T-cell (primary cell): ENCODE measurements at places on chromosomes 11 and 22.

GRCh38 chr22:31083923-31084810, 3.0 kb downstream of the SMTN start:
- no peak for DNase-seq

- DNase-seq: no peak
Measured at GRCh38 chr22:21457023-21457787, 10.0 kb upstream of the TMEM191C start.

GRCh38 chr11:81888391-81888790, 845.3 kb downstream of the FAM181B start:
- no peak for DNase-seq

GRCh38 chr11:64894070-64894811, 15.8 kb upstream of the EHD1 start:
- peak; percentile 91 for DNase-seq

DNA sequence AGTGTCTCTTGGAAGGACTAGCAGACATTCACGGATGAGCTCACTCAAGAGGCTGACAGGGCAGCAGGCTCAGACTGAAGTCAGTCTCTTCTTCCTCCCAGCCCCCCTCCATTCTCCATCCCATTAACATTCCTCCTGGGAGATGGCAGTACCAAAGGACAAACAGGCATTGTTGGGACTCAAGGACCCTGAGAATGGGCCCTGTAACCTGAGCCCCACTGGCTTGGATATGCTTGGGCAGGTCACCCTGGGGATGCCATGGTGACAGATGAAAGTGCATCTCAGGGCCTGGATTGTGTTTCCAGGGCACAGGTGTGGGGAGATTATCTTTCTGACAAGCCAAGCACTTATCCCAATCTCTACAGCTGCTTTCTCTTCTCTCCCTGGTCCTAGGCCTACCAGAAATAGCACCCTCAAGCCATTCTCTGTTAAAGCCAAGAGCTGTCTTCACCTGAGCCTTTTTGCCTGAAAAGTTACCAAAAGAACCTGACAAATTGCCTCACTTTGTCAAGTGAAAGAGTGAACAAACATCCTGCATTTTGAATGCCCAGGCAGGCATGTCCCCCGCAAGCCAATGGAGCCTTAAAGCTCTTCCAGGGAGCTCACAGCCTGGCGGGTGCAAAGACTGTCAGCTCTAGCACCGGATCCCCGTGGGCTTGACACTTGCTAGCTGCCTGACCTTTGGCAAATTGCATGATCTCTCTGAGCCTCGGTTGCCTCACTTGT, 366.0 kb upstream of the NARS2 start:
- DNase-seq: no peak

DNA sequence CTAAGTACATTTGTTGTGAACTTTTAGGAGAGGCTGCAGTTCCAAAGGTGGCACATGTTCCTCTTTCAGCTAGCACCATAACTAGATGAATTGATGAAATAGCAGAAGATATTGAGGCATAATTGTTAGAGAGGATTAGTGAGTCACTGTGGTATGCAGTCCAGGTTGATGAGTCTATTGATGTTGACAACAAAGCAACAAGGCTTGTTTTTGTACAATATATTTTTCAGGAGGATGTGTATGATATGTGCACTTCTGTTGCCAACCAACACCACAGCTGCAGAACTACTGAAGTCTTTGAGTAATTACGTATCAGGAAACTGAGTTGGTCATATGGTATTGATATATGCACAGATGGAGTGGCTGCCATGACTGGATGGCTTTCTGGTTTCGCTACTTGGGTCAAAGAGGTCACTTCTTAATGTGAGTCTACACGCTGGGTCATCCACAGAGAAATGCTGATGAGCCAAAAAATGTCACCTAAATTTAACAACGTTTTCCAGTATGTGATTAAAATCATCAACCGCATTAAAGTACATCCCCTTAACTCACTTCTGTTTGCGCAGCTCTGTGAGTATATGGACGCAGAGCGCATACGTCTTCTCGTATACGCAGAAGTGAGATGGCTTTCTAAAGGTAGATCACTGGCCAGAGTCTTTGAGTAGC, 261.3 kb upstream of the ANO5 start:
- no peak for DNase-seq

GRCh38 chr11:85961930-85962363, 106.8 kb downstream of the CCDC83 start:
- DNase-seq: no peak

- DNase-seq: no peak
Measured at GRCh38 chr11:122337704-122338103, 221.7 kb upstream of the BLID start.

DNA sequence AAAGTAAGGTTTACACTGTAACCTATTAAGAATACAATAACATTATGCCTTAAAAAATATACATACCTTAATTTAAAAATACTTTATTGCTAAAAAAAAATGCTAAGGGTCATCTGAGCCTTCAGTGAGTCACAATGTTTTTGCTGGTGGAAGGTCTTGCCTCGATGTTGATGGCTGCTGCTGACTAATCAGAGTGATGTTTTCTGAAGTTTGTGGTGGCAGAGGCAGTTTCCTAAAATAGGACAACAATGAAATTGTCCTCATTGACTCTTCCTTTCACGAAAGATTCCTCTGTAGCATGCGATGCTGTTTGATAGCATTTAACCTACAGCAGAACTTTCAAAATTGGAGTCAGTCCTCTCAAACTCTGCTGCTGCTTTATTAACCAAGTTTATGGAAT, 97.6 kb downstream of the FAT3 start:
- no peak for DNase-seq

DNA sequence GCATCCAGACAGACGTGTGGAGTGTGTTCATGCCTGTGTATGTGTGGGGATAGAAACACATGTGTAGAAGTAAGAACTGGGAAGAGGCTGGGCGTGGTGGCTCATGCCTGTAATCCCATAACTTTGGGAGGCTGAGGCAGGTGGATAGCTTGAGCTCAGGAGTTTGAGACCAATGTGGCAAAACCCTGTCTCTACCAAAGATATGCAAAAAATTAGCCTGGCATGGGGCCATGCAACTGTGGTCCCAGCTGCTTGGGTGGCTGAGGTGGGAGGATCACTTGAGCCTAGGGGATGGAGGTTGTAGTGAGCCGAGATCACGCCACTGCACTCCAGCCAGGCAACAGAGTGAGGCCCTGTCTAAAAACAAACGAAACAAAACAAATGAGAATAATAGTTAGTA, 1166.6 kb downstream of the TBC1D22A start:
- DNase-seq: no peak

- DNase-seq: peak; percentile 62
Measured at GRCh38 chr11:2301631-2302305, at the start of the genes C11orf21 and TSPAN32. Gene C11orf21 (minus strand): TSS chr11:2301918. CDS start chr11:2301808, 110 bp downstream. Gene TSPAN32 (plus strand): TSS chr11:2302013. CDS start chr11:2302150, 137 bp downstream.

GRCh38 chr11:26944866-26945664, 48.8 kb upstream of the FIBIN start:
- no peak for DNase-seq

DNA sequence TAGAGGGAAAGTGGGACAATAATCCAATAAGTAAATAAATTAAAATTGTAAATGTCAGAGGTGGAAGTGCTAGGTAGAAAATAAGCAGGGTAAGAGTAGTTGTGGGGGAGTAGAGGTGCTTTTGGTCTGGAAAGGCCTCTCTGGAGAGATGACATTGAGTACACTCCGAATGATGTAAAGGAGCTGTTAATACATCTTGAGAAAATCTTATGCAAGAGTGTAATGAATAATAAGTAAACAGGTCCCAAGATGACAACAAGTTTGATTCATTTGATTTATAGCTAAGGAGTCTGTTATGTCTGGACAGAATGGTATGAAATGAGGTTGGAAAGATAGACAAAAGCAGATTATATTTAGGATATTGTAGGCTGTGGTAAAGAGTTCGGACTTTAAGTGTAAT, 87.5 kb downstream of the TMEM135 start:
- DNase-seq: no peak

- DNase-seq: no peak
Measured at GRCh38 chr11:125074511-125075241, 11.6 kb downstream of the SLC37A2 start.

DNA sequence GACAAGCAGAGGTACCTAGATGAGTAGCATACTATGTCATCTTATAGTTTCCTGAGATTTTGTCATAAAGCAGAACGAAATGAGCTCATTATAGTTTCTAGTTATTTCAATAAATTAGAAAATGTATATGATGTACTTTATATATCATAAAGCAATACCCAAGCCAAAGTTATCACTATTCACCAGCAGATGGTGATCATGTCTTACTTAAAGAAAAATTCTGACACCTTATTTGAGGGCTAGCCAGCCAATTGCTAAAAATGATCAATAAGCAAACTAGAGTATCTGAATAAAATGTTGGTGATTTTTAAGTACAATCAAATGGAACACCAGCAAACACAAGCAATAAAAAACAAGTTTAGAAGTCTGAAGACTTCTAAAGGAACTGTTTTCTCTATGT, 44.1 kb downstream of the RSF1 start:
- DNase-seq: no peak

GRCh38 chr11:833114-833791, 501 bp downstream of the CD151 start:
- DNase-seq: no peak

GRCh38 chr11:37724315-37724714, 1126.3 kb upstream of the RAG2 start:
- no peak for DNase-seq

GRCh38 chr11:83166193-83166866, 9.4 kb downstream of the PCF11 start:
- DNase-seq: no peak

DNA sequence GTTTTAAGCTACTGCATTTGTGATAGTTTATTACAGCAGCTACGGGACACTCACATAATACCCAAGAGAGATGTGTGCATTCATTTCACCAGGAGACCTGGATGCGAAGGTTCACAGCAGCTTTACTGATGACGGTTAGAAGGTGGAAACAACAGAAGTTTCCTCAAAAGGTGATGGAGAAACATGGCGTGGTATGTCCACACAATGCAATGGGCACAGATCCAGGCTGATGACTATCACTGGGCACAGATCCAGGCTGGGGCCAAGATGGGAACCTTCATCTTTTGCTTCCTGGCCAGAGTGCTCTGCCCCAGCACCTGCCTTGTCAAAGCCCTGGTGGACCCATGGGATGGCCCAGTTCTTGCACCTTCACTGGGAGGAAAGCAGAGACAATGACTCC, 30.6 kb upstream of the RFPL3 start:
- no peak for DNase-seq

- DNase-seq: no peak
Measured at GRCh38 chr11:74462009-74462408, 5.3 kb downstream of the KCNE3 start.
